ENCODE measurements at places on chromosomes 5 and 9.
A peak's percentile ranks its signal among the peaks of the same experiment; 100 is the strongest.

DNA sequence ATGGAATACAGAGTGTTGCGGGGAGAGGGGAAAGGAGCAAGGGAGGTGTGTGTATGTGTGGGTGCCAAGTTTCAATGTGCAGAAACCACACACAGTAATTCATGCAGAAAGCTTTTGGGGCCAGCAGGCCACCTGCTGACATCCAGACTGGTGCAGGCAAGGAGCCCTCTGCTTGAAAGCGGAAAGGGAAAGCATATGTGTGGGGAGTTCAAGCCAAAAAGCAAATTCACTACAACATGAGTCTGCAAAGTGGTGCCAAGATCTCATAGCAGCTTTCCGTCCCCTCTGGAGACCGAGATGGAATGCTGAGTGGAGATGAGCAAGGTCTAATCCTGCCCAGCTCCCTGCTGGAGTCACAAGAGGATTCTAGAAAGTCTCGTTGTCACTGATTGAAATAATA is 159.7 kb upstream of the VLDLR start:
- no peak for DNase-seq

DNA sequence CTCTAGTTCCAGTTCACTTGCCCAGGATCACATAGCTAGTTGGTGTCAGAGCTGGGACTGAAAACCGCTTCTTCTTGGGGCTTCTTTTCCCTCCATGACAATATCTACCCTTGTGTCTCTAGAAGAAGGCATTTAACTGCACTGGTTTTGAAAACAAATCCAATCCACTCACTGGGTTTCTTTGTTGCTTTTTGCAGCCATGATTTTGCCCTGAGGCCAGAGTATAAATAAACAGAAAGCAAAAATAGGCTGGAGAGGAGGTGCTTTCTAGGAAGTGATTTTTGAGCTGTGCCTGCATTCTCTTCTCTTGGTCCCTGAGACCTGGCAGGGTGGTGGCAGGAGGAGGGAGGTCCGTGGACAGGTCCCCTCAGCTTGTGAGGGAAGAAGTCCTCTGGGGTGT is 6.9 kb upstream of the TRIO start:
- no peak for DNase-seq

GRCh38 chr5:55234121-55234700 is 803 bp upstream of the CCNO start:
- DNase-seq = peak; percentile 39

GRCh38 chr5:158288272-158288657 is 429.3 kb upstream of the CLINT1 start:
- no peak for DNase-seq

- no peak for DNase-seq
Observed at GRCh38 chr5:35342664-35343063, 112.4 kb upstream of the PRLR start.

- peak; percentile 46 for DNase-seq
Observed at GRCh38 chr5:136016945-136017530, 11.8 kb upstream of the TGFBI start.

- DNase-seq = peak; percentile 59
Observed at GRCh38 chr9:127931092-127931881, 710 bp upstream of the PIP5KL1 start.
